Activated naive CD8-positive, alpha-beta T cell treated with anti-CD3 and anti-CD28 coated beads for 36 hours (primary cell): ENCODE measurements at places on chromosomes 6 and 20. TPM values are rescaled to one million over a fixed set of nuclear protein-coding genes. Genes with fewer than 3 reads are reported as not detected.
A peak's percentile ranks its signal among the peaks of the same experiment; 100 is the strongest.

- DNase-seq = no peak
Observed at GRCh38 chr6:75350156-75350555, 65.6 kb upstream of the TMEM30A start.

The SLC35D3 gene
- not detected for total RNA-seq

The HINT3 gene
- total RNA-seq = 9.3 TPM

The HSPA12B gene
- total RNA-seq = not detected

The RFX6 gene
- total RNA-seq = not detected

GRCh38 chr6:118788702-118789101, 105.2 kb upstream of the ASF1A start:
- no peak for DNase-seq

The SLC17A2 gene
- not detected for total RNA-seq

The ZSCAN16 gene
- total RNA-seq = 3.3 TPM

DNA sequence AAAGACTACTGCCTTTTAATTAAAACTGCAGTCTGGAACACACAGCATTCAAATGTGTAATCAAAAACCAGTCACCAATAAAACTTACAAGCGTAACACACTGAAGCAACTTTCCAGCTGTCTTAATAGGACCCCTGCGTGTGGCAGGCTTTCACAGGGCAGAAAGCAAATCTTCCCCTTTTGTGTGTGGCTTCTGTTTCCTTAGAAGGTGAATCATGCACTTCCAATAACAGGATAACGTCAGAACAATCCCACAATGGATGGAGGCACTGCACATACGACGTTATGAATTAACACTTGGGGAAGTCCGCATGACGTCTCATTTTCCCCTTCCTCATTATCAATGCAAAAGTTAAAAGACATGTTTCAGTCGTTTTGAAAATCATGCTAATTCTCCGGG, 44.8 kb downstream of the INSM1 start:
- DNase-seq = no peak

DNA sequence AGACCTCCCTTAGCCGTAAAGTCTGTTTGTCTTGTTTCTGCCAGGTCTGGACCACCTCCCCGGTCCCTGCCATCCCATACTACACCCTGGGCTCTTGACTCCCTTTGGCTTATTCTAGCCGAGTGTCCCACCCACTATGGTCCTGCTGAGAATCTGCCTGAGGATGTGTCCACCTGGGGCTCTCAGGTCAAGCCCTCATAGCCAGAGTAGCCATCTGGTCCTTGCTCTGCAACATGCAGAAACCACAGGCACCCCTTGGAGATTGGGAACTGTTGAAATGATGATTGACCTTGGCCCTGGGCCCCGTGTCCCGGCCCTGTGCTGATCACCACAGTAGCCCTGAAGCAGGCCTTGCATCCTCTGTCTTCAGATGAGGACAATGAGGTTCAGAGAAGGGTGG, 44.0 kb downstream of the VSTM2L start:
- DNase-seq = no peak

DNA sequence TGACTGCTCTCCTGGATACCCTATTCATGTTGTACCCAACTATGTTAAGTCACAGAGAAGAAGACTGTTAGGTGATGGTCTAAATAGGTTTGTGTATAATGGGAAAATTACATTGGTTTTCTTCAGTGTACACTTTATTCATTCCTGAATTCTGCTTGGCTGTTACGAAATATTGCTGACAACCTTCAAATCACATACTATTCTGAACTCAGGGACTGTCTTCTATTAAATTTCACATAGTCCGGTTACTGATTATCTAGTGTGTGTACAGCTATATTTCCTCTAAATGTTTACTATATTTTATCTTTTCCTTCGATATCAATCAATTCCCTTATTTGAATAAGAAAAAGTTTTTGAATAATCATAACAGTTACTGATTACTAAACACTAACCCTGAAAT, 1090.3 kb upstream of the CITED2 start:
- no peak for DNase-seq

GRCh38 chr6:136230219-136230853, 19.8 kb downstream of the MTFR2 start:
- no peak for DNase-seq

DNA sequence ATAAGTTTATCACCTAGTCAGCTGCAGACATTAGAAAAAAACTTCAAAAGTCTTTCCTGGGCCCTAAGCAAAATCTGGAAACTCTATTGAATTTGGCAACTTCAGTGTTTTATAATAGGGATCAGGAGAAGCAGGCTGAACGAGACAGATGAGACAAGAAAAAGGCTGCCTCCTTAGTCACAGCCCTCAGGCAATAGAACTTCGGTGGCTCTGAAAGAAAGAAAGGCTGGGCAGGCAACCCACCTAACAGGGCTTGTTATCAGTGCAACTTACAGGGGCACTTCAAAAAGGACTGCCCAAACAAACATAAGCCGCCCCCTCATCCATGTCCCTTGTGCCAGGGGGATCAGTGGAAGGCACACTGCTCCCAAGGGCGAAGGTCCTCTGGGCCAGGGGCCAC, 657.9 kb upstream of the HS3ST5 start:
- DNase-seq = no peak

DNA sequence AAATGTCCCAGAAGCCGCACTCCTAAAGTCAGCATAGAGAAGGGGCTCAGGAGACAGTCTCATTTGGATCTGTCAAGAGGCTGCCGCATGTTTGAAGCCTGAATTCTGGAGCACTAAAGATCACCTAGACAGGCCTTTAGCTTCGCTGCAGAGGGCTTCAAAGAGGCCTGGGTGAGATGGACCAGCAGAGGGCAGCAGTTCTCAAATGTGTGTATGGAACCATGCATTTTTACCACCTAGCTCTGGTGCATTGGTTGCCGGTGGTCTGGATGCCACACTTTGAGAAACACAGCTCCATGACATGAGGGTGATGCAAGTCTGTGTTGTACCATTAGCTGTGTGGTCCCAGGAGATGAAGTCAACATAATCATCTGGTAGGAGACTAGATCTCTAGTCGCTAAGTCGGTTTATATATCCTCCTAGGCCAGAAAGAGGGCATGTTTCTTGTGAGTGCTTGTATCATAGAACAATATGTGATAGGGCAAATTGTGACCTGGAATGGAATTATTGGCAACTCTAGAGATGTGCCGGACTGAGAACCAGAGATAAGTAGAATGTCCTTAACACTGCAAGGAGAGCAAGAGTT, 64.8 kb downstream of the KIAA0319 start:
- DNase-seq = peak; percentile 66

The TRIM10 gene
- total RNA-seq = not detected

DNA sequence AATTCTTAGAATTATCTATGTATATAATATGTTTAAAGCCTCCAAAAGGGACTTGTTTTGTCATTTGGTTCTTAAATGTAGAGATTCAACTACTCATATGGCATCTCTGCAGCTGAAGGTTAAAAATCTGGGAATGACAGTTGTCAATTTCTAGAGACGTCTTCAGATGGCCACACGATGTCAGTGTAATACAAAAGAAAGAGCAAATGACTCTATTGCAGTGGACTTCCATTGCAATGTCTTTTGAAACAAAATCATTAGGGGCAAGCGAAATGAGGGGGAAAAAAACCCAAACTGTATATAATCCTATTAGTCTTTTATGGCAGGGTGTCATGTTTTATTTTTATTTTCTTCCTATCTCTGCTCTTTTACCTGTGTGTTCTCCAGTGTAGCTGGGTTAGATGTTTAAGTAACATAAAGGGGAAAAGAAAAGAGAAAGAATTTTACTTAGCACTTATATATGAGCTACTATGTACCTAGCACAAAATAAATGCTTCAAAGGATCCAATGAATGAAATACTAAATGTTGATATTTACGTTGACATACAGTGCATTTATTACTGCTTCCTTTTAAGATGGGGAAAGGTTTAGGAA, 26.2 kb downstream of the CCN2 start:
- no peak for DNase-seq

The ZNF391 gene
- 6.8 TPM for total RNA-seq
